ENCODE measurements at places on chromosomes 5 and 9.
A peak's percentile ranks its signal among the peaks of the same experiment; 100 is the strongest.

- no peak for DNase-seq
These were observed 29.7 kb downstream of the PCA3 start for GRCh38 chr9:76793784-76794431.

GRCh38 chr9:105439428-105439827, 8.4 kb upstream of the FSD1L start:
- DNase-seq = no peak

DNA sequence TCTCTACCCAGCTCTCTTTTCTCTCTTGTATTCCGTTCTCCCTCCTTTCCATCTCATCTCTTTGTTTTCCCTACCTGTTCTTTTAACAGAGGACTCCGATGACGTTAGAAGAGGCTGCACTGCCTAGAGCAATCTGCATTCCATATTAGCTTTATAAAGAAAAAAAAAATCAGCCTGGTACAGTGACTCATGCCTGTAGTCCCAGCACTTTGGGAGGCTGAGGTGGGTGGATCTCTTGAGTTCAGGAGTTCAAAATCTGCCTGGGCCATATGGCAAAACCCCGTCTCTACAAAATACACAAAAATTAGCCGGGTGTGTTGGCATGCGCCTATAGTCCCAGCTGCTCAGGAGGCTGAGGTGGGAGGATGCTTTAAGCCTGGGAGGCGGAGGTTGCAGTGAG, 49.0 kb downstream of the DAPK1 start:
- DNase-seq = no peak

GRCh38 chr9:137302449-137303150, 529 bp upstream of the NRARP start:
- no peak for DNase-seq

DNA sequence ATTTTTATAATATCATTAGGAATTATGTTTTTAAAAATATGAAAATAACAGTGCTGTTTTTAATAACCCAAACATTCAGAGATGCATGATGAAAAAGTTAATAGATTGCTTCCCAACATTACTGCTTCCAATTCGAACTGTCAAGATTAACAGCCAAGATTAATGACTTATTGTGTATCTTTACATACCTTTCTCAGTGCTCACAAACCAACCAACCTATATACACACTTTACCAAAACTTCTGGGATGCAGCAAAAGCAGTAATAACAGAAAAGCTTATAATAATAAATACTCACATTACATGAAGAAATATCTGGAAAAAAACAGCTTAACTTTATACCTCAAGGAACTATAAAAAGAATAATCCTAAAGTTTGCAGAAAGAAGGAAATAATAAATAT, 82.1 kb downstream of the TMEM232 start:
- no peak for DNase-seq

- DNase-seq = no peak
These were observed 11.8 kb upstream of the TGFBI start for GRCh38 chr5:136016945-136017530.

GRCh38 chr5:65149827-65150226, 331.9 kb downstream of the ADAMTS6 start:
- DNase-seq = no peak

GRCh38 chr9:96394832-96395496, 11.5 kb upstream of the SLC35D2 start:
- no peak for DNase-seq

DNA sequence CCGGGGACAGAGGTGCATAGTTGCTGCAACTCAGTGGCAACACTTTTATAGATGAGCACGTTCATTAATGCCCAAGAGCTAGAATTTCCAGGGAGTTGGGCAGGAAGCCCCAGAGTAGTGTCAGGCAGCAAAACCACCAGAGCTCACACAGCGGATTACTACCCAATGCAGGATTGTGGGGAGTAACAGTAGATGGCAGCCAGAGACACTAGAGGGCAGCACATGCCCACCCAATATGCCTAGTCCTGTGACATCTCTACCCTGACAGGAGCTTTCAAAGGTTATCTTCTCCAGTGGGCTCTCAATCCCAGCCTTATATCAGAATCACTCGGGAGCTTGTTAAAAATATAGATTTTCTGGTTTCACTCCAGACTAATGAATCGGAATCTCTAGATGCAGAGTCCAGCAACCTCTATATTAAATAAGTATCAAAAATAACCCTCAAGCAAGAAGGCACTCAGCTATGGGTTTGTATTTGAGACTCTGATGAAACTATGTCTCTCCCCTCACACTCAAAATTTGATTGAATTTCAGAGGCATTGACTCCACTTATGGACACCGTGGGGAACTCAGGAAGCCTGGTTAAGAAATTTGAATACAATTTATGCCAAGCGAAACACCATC, 58.4 kb upstream of the PHF24 start:
- peak; percentile 79 for DNase-seq

DNA sequence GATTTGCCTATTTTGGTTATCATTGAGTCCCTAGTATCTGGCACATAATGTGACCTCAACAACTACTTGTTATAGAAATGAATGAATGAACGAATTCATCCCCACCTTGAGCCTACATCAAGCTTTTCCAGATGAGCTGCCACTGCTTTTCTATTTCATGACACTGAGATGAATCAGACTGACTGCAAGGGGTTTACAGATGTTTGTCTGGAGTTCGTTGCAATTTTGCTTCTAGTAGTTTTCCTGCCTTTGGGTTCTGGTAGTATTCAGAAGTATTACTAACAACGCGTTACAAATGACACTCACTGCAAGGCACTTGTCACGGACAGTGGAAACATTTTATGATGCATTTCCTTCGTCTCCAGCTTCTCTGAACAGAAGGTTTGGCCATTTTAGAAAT, 222.3 kb downstream of the CD180 start:
- no peak for DNase-seq

- DNase-seq = peak; percentile 49
These were observed 995 bp downstream of the IPPK start for GRCh38 chr9:92668746-92669526.

DNA sequence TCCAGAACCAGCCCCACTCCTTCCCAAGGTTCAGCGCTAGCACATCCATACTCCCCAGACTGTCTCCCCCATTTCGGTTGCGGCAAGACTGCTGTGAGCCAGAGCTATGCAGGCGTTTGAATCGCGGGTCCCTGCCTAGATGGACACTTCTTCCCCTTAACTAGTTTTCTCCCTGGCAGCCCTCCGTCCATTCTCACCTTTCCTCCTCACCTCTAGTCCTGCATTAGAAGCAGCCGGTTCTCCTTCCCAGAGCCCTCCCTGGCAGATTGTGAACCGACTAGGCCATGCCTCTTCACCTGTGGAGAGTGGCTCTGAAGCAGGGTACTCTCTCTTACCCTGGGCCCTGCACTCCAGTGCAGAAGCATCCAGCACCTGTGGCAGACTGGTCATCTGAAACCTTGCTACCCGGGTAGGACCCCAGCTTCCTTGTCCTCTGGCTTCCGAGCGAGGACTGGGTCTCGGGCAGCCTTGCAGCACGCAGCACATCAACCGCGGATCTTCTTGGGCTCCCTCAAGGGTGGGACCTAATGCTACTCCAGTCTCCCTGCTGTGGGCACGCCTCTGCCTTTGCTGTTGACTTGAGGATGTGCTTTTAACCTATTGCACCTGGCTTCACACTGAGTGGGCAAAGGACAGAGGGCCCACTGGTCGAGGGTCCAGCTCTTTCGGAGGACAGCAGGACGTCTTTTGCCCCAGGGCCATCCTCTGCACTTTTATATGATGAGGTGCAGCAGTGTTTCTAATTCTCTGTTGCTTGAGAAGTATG, 183.6 kb downstream of the AOPEP start:
- no peak for DNase-seq

DNA sequence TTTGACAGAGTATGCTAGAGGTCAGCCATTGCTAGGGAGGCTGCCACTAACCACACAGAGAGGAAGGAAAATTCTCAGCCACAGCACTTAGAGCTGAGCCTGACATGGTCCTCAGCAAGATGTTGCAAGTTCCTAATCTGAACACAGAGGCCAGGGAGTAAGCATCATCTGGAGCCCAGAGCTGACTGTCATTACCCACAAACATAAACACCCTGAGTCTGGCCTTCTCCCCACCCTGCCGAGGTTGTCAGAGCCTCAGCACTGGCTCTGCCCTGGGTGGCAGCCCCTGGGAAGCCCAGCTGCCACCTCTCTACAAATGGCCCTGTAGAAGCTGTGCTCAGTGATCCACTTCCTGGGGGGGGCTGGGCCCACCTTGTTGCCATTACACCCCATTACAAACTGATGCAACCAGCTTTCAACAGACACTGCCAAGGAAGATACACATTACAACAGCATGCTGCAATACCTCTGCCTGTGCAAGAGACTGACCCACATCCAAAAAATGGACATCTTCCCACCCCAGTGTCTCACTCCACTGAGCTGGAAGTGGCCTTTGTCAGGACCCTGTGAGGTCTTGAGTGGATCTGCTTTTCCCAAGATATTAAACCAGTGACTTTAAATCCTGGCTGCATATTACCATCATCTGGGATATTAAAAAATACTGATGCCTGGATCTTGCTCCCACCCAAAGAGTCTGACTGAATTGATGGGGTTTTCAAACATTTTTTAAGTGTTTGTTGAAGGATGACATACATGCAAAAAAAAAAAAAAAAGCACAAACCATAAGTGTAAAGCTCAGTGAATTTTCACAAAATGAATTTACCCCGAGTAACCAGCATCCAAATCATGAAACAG, 33.0 kb downstream of the IRF1 start:
- DNase-seq = no peak

DNA sequence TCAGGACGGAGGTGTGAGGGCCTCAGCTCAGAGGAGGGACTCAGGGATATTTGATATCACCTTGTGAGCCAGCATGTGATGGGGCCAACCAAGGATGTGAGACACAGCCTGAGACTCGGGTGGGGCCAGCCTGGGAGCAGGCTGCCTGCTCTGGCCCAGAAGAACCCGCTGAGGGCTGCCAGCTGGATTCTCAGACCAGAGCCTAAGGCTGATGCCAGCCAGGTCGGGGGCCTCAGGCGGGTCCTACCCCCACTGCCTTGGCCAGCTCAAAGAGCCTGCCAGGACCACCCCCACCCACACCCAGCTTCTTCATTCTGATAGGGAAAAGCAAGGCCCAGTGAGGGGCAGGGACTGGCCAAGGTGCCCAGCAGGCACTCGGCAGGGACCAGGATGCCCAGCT, 20.3 kb upstream of the DUSP1 start:
- no peak for DNase-seq

GRCh38 chr9:133781828-133782135, 43.6 kb upstream of the SARDH start:
- DNase-seq = no peak

Measured in ureter (tissue), 1 donor.